NAMALWA (cell line): ENCODE measurements at places on chromosomes 12 and 14.
A peak's percentile ranks its signal among the peaks of the same experiment; 100 is the strongest.

DNA sequence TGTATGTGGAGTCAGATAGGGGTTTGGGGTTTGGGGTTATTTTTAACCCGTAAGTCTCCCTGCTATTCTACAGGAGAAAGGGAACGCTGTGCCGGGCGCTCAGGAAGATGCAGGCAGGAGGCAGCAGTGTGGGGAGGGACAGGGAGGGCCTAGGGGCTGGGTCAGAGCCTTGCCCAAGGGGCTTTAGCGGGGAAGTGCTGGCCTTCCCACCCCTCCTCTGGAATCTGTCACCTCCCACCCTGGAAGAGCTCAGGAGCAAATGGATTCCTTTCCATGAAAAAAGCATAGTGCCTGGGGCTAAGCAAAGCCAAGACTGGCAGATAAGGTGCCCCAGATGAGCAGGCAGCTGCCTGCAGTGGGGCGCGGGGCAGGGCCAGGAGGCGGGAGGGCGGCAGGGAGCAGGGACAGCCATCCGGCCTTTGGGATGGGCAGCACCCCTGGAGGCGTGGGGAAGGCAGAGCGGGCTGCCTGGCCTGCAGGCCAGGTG, 7.3 kb upstream of the INF2 start:
- no peak for DNase-seq

DNA sequence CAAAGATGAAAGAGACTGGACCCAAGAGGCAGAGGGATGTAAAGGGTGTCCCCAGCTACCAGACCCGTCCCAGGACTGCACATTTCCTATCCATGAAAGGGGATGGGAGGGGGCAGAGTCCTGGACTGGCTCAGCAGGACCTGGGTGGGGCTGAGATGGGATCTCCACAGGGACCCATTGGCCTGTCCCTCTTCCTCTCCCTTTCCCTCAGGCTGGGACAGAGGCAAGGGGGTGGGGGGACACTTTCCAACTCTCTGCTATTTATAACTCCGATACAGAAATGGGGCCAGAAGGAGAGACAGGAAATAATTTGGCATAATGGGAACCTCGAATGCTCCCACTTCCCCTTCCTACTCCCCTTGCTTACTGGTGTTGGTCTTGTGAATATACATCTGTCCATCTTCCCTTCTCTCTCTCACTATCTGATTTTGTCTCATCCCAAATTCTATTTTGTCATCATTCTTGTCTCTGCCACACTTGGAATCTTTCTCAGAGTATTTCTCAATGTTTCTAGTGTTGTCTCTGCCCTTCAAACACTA, 1.1 kb upstream of the ITGA7 start:
- no peak for DNase-seq

DNA sequence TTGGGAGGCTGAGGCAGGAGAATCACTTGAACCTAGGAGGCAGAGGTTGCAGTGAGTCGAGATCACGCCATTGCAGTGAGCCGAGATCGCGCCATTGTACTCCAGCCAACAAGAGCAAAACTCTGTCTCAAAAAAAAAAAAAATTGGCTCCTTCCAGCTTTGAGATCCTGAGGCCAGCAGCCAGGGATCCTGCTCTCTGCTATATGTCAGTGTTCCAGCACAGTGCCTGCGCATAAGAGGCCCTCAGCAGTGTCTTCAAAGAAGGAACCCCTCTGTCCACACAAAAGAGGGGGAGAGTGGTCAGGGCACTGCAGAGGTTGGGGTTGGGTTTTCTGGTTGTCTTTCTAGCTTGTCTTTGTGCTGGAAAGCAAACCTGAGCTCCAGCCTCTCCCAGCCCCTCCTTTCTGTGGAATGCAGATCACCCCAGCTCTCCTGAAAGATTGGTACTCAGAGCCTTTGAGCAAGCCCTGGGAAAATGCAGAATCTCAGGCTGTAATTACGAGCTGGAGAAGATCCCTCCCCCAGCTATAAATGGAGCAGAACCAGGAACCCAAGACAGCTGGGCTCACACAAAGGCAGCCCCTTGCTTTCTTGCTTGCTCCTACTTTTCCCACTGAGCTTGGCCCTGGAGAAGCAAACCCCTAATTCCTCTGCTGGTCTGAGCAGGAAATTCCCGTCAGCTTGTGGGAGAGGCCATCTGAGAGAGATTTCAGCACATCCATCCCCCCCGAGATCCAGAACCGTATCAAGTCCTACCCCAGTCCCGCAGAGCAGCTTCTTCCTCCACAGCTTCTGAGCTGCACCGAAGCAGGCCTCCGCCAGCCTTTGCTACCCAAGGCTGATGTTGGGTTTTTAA, 205.7 kb downstream of the ZFP36L1 start:
- no peak for DNase-seq

- DNase-seq: no peak
Observed at GRCh38 chr12:83979785-83980184, 932.8 kb downstream of the SLC6A15 start.

DNA sequence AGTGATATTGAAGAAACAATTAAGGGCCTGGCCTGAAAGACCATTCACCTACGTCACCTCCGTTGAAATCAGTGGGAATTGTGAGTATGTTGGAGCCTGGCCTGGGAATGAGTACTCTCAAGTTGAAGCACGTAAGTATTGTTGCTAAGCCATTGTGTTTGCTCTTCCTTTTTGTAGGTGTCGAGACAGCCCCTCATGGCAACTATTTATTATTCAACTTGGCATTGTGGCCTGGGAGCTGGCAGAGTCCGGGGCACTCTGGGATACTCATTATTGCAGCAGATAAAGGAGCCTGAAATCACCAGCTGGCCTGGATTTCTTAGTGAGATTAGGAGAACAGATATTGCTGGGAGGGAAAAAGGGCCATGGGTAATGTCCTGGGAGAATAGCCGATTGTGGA, 147.4 kb downstream of the C12orf75 start:
- no peak for DNase-seq

GRCh38 chr14:100072783-100073346, 7.6 kb downstream of the EVL start:
- peak; percentile 51 for DNase-seq

- DNase-seq: no peak
Observed at GRCh38 chr12:32257695-32258496, 141.5 kb upstream of the FGD4 start.

DNA sequence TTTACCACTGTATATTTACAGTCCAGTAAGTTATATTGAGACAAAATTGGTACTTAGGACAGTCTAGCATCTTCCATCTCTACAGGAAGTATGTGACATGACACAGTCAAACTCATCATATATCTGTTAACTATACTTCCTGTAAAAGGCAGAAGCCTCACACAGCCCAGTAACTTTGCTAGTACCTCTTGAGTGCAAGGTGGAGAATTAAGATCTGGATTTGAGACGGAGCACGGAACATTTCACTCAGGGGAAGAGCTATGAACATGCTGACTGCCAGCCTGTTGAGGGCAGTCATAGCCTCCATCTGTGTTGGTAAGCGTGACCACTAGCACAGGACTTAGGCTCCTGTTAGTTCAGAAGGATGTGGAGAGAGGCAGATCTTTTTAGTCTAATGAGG, 333.7 kb upstream of the OR4E1 start:
- DNase-seq: no peak

DNA sequence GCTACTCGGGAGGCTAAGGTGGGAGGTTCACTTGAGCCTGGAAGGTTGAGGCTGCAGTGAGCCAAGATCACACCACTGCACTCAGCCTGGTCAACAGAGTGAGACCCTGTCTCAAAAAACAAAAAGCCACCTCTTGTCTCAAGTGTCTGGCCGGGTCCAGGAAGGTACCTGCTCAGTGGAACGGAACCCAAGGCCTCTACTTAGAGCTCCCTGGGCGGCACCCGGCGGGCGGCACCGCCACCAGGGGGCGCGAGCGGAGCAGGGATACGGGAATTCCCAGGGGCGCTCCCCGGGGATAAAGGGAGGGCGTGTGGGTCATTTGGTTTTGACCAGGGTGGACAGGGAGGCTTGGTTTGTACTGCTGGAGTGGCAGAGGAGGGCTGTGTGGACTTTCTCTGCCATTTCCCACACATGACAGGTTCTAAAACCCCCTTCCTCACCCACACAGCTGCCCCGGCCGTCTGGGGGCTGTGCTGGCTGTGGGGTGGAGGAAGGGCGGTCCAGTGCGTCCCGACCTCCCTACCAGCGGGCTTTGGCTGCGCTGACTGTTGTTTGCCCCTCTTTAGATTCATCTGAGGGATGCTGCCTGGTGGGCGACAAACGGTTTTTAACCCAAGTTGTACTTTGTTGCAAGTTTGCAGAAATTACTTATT, 91.4 kb downstream of the SETD3 start:
- peak; percentile 36 for DNase-seq

GRCh38 chr12:4119157-4119761, 154.3 kb upstream of the CCND2 start:
- no peak for DNase-seq

DNA sequence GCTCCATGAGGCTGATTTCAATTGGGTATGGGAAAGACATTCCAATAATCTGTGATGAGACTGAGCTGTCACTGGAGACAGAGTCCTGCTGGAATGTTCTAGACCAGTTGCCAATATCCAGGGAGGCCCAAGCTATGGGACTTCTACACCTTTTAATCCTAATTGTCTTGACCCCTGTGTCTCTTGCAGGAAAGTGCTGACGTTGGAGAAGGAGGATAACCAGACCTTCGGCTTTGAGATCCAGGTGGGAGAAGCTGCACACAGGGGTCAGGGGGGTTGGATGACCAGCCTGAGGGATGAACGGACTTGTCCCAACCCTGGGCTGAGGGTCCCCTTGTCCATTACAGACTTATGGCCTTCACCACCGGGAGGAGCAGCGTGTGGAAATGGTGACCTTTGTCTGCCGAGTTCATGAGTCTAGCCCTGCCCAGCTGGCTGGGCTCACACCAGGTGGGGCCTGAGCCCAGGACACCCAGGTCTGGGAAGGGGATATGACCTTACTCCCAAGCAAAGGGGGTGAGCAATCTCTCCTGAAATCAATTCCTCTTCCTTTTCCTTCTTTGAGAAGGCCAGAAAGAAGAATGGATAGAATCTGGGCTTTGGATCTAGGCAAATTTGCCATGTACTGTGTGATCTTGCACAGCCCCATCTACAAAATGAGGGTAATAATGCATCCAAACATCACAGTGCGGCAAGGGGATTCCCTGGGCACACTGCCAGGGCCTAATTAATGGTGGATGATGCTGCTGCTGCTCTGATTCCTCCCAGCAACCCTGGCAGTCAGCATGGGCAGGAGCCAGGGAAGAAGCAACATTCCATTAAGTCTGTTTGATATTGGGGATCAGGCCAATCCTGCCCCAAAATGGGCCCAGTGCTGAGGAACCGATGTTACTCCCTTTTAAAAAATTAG, 4.2 kb downstream of the TAMALIN start:
- DNase-seq: no peak

- no peak for DNase-seq
Observed at GRCh38 chr14:79916892-79917291, 294.4 kb downstream of the DIO2 start.

DNA sequence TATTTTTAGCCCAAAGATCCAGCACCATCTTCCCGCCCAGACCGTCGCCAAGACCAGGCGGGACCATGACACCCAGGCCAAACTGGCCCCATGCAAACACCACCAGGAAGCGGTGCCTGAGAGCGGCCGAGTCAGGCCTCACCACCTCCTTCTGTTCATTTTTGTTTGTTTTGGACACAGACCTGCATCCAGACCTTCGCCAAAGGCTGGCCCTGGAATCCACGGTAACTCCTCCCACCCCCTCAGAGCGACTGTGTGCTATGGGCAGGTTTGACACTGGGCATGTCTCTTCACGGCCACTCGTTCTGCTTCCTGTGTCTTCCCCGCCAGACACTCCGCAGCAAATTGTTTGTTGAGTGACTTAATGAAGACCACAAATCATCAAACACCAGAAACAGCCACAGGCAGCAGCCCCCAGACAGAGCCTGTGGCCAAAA, 47.1 kb downstream of the NCOR2 start:
- DNase-seq: no peak

DNA sequence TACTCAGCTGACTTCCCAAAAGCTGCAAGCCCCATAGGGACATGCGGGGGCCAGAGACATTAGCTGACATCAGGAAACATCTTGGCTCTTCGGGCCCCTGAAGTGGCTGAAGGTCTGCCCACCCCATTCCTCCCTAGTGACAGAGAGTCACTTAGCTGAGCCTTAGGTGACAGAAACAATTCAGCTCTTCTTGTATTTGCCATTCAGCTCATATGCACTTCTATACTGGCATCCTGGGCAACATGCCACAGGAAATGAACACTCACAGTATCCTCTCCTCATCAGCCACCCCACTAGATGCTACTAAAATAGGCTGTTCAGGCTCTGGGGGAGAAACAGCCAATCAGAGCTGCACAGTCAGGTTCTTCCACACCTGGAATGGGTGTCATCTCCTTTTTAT, 3.4 kb downstream of the DCTN2 start:
- DNase-seq: no peak

- peak; percentile 27 for DNase-seq
Observed at GRCh38 chr12:81610955-81611889, 147.9 kb downstream of the PPFIA2 start.

GRCh38 chr12:131046813-131047788, 93.4 kb downstream of the ADGRD1 start:
- peak; percentile 33 for DNase-seq

GRCh38 chr14:104903990-104904389, 20.7 kb upstream of the PLD4 start:
- DNase-seq: no peak

DNA sequence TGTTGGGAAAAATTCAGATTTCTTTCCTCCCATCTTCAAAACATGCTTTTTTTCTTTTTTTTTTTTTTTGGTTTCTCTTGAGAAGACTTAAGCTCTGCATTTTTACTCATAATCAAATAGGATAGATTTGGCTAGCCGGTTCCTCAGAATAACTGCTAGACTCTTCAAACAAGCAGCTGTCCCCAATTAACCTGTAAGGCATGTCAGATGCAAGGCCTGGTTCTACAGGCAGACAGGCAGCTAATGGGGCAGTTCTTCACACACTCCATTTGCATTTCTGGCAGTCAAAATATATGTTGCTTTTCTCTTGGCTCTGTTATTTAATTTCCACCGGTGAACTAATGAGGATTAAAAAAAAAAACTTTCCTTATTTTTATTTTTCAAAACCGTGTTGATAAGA, 228.0 kb upstream of the ATP2B1 start:
- no peak for DNase-seq

GRCh38 chr14:56659378-56659777, 79.8 kb downstream of the TMEM260 start:
- no peak for DNase-seq

GRCh38 chr14:101957406-101958234, 6.8 kb upstream of the DYNC1H1 start:
- no peak for DNase-seq

- DNase-seq: no peak
Observed at GRCh38 chr12:105212438-105212837, 23.5 kb downstream of the APPL2 start.

GRCh38 chr12:32252199-32253073, 145.8 kb downstream of the BICD1 start:
- DNase-seq: no peak

DNA sequence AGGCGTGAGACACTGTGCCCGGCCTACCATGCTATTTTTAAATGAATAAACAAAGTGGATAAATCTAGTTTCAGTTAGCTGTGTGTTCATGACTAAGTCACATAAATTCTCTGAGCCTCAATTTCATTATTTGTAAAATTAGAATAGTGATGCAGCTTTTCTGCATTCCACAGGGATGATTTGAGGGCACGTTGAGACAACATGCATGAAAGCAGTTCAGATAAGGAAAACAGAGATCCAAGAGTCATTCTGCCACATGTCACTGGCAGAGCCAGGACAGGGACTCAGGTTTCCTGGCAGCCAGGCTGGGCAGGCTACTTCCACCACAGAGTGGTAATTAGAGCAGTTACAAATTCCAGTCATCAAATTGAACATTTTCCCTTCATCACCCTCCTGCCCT, 2.9 kb upstream of the PPP4R4 start:
- no peak for DNase-seq
